ENCODE measurements at places on chromosomes 7 and 10.

DNA sequence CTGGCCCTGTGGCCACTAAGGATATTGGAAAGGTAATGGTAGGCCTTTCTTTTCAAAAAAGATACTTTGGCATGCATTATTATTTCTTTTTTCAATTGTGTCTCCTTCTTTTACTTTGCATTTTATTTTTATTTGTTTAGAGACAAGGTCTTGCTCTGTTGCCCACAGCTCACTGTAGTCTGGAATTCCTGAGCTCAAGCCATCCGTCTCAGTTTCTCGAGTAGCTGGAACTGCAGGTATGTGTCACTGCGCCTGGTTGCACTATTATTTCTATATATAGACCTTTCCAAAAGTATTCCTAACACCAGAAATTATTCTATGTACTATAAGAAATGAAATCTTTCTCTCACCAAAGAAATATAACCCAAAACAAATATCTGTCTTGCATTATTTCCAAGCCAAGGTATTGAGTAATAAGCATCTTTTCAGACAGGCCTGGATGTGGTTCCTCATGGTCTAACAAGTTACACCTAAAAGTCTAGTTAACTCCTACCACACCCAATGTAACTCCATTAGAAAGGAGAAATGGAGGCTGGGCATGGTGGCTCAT, 500.8 kb upstream of the ANKRD30A start:
- no peak for DNase-seq

- DNase-seq: no peak
Measured at GRCh38 chr10:35641676-35642034, 441 bp downstream of the FZD8 start.

DNA sequence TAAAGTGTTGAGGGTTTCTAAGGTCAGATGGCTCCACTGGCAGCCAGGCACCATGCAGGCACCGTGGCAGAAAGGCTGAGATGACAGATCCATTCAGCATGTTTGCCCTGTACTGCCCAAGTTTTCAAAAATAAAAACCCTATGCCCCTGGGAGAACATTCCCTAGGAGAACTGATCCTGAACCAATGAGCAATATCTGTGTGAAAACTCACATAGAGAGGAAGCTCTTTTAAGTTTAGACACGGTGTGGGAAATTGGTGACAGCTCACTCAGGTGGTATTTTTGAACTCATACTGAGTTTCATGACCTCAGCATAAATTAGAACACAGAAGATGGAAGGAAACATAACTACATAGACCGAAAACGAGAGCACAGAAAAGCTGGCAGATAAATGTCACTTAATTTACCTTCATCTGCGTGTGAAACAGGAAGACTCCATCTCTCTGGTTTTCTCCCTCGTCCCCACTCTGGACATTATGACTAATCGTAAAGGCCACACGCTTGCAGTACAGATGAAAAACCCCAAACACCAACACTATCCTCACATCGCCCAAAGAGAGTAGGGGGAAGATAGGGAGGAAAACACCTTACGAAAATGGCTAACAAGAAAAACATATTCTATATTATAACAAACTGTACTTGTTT, 127.8 kb downstream of the ICA1 start:
- no peak for DNase-seq

GRCh38 chr7:1455241-1455939, 3.9 kb downstream of the MICALL2 start:
- DNase-seq: no peak

GRCh38 chr10:113058523-113059370, 108.7 kb downstream of the TCF7L2 start:
- DNase-seq: no peak

- no peak for DNase-seq
Measured at GRCh38 chr7:150430465-150431085, 19.9 kb upstream of the GIMAP8 start.
